ENCODE measurements at places on chromosomes 16 and 17.

- DNase-seq: no peak
Observed at GRCh38 chr17:56694825-56695224, 101.3 kb downstream of the NOG start.

GRCh38 chr16:7338826-7339225, 6.2 kb downstream of the RBFOX1 start:
- DNase-seq: no peak

DNA sequence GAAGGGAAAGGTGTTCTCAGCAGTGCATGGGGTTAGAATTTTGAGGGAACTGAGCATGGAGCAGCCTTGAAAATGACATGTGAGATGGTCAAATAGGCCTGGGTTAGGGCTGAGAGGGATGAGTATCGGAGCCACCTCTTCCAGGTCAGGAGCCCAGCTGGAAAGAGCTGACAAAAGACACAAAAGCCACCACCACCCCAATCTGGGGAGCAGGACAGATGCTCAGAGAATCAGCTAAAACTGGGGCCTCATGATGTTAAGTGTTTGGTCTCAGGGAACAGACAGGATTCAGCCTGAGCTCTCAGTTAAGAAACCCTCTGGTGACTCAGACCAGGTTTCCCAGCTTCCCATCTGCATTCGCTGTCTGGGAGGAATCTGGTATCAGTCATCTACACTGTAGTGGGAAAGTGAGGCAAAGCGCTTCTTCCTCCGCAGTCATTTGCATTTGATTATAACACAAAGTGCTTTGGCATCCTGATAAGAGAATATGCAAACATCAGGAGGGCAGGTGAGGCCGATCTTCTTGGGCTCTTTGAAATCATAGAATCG, 2.6 kb downstream of the WNT9B start:
- no peak for DNase-seq

- DNase-seq: no peak
Observed at GRCh38 chr17:52524096-52524637, 365.7 kb upstream of the CA10 start.

DNA sequence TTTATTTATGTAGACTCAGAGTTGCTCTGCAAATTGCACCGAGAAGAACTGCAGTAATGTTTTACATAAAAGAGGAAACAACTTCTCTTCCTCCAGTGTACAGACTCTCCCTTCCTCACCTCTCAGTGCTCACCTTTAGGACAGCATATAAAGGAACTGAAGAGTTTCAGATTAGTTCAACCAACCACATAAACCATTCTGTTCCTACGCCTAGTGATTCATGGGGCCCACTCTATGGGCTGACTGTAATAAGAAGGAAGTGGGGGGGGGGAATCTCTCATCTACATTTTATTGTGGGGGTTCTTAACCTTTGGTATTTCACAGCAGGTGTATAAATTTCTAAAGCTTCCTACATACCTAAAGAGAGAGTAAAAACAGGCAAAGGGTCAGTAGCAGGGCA, 18.3 kb downstream of the ZSWIM7 start:
- DNase-seq: no peak
